ENCODE measurements at places on chromosomes 16 and 17.

GRCh38 chr17:80498920-80499410 is 22.6 kb upstream of the NPTX1 start:
- DNase-seq, result no peak

DNA sequence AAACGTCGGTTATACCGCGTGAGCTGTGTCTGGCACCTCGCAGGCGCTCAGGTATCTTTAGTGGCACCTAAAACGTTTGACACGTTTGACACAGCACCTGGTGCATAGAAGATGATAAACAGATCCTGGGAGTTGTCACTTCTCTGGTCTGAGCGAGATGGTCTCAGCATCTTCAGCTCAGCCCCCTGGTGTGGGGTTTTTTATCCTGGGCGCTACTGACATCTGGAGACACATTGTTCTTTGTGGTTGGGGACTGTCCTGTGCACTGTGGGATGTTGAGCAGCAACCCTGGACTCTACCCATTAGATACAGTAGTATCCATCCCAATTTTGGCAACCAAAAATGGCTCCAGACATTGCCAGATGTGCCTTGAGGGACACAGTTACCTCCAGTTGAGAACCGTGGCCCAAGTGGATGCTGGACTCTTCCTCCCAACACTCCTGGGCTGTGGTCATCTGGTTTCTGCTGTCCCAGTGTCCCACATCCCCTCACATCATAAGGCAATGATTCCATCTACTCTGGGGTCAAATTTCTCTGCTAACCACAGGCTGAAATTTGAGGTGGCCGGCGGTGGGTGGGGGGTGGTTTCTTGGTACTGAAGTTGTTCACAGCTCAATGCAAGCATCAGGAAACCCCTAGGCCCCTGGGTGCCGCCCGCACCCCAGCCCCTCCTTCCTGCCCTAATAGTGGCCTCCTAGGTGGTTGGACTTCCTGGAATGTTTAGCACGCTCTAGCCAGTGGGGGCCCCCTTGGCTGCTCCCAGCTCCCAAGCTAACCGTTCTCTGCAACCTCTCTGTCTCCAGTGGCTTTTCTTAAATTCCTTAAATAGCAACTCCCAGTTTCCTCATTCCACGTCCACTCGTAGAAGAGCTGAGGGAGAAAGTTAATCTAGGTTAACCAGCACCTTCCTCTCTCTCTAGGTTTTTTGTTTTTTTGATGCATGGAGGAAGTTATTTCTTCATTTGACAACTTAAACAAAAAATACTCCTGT is 124.8 kb downstream of the ABCC1 start:
- no peak for DNase-seq

- peak; percentile 30 for DNase-seq
Observed at GRCh38 chr17:49993423-49994060, 1.5 kb downstream of the DLX3 start.

- DNase-seq, result no peak
Observed at GRCh38 chr16:6957681-6958080, 375.0 kb upstream of the RBFOX1 start.

GRCh38 chr16:2814551-2815298 is 2.3 kb upstream of the PRSS21 start:
- DNase-seq, result no peak

- DNase-seq, result no peak
Observed at GRCh38 chr17:63760771-63761539, 12.4 kb downstream of the CCDC47 start.

DNA sequence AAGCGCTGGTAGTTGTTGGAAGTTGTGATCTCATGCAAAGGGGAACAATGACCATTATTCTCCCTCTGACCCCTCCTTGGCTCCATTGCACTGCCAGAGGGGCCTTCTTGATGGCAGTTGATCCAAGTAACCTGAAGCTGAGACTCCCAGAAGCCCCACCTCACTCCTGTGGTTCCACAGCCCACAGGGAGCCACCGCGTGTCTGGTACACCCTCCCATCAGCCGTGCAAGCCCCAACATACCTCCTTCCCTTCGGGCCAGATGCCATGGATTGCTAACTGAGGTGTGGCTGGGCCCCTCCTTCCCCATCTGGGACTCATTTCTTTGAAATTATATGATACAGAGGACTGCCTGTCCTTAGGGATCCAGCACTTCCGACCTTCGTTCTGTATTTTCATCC is 17.8 kb downstream of the SAP30BP start:
- DNase-seq, result no peak

GRCh38 chr16:52501746-52502145 is 45.2 kb downstream of the TOX3 start:
- DNase-seq, result no peak

- DNase-seq, result no peak
Observed at GRCh38 chr16:26787924-26788323, 278.8 kb upstream of the C16orf82 start.

- no peak for DNase-seq
Observed at GRCh38 chr17:4003131-4003500, 38.9 kb upstream of the ATP2A3 start.

DNA sequence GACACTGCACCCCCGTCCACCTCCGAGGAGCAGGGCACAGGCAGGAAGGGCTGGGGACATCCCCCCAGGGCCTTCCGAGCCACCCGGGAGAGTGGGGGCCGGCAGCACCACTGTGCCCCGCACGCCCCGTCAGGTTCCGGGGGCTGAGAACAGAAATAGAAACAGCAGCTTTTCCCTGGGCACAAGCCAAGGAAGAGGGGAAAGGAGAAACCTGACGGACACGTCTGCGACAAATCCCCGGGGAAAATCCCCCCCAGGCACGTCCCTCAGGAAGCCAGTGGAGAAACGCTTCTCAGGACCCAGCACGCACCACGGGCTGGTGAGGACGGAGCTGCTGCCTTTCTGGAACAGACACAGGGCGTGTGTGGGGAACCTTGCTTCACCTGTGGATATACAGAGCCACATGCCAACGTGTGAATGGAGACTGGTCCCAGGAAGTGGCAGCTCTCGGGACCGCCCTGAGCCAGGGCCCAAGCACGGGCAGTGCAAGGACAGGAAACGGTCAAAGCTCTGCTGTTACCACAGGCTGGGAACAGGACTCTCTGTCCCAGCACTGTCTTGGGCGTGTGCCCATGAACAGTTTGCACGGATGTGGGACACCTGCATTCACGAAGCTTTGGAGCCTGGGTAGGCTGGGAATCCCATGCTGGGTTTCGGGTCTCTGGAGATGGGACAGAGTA is 1.2 kb upstream of the TMEM204 start:
- DNase-seq, result no peak

DNA sequence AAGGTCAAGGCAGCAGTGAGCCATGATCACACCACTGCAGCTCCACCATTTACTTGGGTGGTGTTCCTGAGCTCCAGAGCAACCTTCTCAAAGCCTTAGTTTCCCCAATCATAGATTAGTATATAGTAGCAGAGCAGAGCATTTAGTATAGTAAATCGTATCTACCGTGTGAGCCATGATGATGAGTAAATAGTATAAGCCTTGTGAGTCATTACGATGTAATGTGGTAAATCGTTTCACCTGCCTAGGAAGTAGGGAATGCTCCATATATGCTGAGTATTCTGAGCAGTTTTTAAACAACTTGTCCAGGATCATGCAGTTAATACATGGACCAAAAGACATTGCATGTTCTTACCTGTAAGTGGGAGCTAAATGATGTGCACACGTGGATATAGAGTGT is 66.4 kb downstream of the SCNN1B start:
- no peak for DNase-seq

- DNase-seq, result no peak
Observed at GRCh38 chr16:7031031-7031430, 301.6 kb upstream of the RBFOX1 start.

DNA sequence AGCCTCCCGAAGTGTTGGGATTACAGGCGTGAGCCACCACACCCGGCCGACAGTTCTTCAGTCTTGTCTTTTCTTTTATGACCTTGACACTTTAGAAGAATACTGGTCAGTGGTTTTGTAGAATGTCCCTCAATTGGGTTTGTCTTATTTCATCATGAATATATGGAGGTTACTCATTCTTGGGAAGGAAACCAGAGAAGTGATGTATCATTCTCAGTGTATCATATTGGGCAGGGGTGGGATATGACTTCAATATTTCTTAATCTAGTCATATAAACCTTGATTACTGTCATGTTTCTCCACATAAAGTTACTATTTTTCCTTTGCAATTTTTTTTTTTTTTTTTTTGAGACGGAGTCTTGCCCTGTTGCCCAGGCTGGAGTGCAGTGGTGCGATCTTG is 36.9 kb downstream of the SNTB2 start:
- DNase-seq, result no peak

DNA sequence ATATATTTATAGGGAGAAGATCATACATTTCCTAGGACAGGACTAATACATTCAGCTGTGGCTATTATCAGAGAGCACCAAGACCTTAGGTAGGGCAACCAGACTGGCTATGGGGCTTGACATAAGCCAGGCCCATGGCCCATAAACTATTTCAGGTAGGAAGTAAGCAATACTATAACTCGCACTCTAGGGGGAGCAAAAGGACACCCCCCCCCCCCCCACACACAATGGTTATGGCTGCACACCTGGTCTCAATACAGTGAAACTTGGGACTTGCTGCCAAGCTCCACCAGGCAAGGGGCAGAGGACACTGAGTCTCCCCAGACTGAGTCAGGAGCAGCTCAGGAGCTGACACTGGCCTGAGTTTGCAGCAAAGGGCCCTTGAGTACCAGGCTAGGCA is 348.9 kb upstream of the ASIC2 start:
- DNase-seq, result no peak

DNA sequence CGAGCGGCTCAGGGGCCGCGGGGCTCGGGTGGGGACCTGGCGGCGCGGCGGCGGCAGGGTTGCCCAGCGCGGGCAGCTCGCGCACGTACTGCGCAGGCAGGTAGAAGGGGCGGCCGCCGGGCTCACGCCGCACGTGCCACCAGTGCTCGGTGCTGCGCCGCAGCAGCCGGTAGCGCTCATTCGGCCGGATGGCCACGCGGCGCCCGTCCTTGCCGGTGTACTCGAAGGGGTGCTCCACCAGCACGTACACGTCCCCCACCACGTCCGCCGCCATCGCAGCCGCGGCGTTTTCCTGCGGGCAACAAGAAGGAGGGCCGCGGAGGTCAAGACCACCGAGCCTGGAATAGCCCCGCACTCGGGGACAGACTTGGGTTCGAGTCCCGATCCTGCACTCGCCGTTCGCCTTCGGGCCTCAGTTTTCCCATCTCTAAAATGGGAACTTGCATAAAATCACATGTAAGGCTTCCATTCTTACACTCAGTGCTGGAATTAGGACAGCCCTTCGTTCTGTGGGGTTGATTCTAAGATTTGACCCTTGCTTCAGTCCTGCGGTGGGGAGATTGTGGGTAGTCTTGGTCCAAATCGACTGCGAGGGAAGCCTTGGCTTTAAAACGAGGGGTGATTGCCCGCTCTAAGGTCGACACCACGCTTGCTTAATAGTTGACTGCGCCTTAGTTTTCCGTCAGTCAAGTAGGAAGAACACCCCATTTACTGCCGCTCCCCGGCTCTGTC is 2.5 kb downstream of the ARHGAP27 start:
- no peak for DNase-seq

DNA sequence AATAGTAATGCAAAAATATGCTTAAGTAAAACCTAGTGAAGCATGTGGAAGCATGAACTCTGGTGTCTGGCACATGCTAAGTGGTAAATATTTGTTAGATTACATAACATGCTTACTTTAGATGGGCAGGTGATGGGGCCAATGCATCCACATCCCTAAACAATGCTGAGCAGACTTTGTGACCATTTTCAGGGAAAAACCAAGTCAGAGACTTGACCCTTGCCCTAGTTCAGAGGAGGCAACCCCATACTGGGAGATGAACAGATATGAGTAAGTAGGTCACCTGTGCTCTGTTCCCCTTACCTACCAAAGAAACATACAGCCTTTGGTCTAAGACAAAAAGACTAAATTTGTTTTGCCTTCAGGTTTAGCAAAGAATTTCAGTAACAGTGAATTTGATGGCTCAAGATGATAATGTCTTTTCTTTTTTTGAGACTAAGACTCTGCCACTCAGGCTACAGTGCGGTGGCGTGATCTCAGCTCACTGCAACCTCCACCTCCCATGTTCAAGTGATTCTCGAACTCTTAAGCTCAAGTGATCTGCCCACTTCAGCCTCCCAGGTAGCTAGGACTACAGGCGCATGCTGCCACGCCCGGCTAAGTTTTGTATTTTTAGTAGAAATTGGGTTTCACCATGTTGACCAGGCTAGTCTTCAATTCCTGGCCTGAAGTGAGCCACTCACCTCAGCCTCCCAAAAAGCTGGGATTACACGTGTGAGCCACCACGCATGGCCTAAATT is 91.4 kb downstream of the HIC1 start:
- DNase-seq, result no peak

GRCh38 chr17:41547921-41548843 is 20.1 kb upstream of the KRT19 start:
- DNase-seq, result peak; percentile 51

DNA sequence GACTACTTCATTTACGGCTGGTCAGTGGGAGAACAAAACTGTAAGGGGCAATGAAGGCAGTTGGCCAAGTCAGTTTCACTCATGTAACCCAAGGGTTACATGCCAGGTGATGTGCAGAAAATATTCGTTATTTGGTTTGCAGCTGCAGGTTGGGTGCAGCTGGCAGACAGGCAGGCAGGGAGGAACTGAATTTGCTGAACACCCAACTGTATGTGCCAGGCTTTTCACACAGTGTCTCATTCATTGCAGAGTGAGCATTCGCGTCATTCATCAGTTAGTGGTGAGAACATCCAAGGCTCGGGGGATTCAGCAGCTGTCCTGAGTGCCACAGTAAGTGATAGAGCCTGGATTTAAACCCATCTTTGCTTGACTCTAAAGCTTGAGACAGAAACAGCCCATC is 59.7 kb downstream of the ABCC6 start:
- no peak for DNase-seq

DNA sequence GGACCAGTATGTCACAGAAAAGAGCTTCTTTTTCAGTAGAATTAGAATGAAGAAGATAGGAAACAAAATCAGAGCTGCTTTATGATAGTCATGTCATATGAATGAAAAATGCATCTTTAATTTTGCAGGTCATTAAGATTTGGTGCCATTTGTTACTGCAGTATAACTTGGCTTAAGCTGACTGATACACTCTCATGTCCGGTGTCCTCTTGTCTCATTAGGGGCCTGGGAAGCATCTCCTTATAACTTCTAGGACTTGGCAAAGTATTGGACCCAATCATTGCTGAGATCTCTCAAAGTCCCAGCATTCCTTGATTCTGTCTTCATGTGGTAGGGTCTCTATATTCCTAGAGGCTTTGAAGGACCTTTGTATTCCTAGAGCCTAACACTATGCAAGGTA is 559.4 kb downstream of the TOX3 start:
- DNase-seq, result no peak

Measured in activated CD8-positive, alpha-beta memory T cell treated with anti-CD3 and anti-CD28 coated beads, Interleukin-2, amount 50 U/mL, for 4 hours (primary cell).